Lower leg skin (tissue), 4 donors: ENCODE measurements at places on chromosomes 16 and 17. TPM values are rescaled to one million over a fixed set of nuclear protein-coding genes. Genes with fewer than 3 reads are reported as not detected.

The KRTAP2-4 gene
- total RNA-seq = not detected

The HOXB5 gene
- total RNA-seq = 0.15 TPM

The ERCC4 gene
- 5.7 TPM for total RNA-seq

The DNAH2 gene
- under 0.01 TPM for total RNA-seq

The OR1A1 gene
- total RNA-seq = not detected

The CD79B gene
- 0.72 TPM for total RNA-seq

The ALDH3A1 gene
- total RNA-seq = 92.5 TPM

The PIP4K2B gene
- 32.2 TPM for total RNA-seq

- DNase-seq = no peak
These were observed 276.0 kb downstream of the GRIN2A start for GRCh38 chr16:9906218-9906617.

DNA sequence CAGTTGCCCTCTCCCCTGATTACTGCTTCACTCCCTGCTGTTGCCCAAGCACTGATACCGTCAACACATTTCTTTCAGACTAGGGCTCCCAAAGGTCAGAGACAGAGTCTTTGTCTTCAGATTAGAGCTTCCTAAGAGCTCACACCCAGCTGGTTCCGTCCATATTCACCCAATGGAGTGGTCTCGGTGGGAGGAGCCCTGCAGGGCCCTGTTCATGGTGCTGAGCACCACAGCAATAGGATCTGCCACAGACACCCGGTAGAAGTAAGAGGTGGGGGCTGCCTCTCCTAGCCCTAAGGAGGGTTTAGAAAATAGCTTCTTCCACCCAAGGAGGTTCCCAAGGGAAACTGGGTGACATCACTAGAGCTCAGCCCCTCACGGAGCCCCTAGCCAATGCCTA is 128.3 kb downstream of the CCDC144A start:
- no peak for DNase-seq

DNA sequence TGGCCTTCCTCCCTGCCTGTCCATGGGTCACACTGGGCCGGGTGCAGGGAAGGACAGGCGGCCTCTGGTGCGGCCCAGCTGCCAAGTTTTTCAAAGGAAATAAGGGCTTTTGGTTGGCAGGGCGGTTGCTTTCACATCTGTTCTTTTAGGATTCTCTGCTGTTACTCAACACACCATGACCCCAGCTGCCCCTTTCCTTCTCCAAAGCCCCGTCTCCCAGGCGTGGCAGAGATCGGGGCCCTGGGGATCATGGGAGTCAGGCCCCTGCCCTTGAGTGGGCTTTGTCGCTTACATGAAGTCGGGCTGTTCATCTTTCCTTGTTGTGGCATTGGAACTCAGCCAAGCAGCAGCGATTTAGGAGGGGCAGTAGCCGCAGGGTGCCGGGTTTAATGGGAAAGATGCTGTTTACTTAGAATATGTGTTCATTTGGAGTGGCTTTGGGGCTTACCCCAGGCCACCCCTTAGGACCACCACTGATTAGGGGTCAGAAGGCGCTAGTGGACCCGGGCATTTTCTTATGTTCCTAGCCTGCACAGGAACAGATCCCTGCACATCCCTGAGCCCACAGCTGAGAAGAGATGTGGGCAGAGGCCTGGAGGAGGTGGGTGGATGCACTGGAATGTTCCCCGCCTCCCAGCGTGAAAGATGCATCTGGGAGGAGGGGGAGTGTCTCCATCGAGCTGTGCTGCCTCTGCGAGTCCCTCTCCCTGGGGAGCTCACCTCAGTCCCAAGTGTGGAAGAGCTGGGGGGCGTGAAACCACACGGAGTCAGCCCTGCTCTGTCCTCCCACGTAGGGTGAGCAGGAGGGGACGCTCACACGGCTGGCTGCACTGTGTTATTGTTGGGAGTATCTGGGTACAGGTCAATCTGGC is 6.8 kb upstream of the ADCY7 start:
- peak; percentile 69 for DNase-seq

GRCh38 chr17:846901-847843 is 65.0 kb downstream of the MRM3 start:
- DNase-seq = no peak

DNA sequence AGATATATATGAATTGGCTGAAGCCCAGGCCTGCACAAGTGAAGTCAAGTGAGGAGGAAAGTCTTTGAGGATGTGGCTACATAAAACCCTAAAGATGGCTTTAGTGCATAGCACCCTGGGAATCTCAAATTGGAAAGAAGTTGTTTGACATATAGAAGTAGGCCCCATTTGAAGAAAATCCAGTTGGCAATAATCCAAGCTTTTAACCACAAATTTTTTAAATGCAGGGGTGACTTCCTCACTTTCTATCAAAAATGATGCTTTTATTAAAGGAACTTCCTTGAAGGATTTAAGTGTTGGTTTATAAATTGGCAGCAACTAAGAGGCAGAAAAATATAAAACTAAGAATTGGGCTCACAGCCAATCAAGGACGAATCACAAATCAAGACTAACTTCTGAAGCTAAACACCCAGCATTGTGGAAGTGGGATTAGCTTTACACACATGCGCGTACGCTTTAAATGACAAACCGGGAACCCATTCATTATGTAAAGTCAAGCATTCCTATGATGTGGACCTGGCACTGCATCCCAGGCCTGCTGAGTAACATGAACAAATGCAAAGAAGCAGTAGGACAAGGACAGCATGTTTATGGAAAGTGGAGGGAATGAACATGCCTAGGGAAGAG is 63.3 kb downstream of the NOG start:
- no peak for DNase-seq

GRCh38 chr17:65173284-65173793 is 36.2 kb downstream of the RGS9 start:
- DNase-seq = peak; percentile 20

- DNase-seq = peak; percentile 91
These were observed 57.4 kb upstream of the TEKT3 start for GRCh38 chr17:15398736-15399331.

DNA sequence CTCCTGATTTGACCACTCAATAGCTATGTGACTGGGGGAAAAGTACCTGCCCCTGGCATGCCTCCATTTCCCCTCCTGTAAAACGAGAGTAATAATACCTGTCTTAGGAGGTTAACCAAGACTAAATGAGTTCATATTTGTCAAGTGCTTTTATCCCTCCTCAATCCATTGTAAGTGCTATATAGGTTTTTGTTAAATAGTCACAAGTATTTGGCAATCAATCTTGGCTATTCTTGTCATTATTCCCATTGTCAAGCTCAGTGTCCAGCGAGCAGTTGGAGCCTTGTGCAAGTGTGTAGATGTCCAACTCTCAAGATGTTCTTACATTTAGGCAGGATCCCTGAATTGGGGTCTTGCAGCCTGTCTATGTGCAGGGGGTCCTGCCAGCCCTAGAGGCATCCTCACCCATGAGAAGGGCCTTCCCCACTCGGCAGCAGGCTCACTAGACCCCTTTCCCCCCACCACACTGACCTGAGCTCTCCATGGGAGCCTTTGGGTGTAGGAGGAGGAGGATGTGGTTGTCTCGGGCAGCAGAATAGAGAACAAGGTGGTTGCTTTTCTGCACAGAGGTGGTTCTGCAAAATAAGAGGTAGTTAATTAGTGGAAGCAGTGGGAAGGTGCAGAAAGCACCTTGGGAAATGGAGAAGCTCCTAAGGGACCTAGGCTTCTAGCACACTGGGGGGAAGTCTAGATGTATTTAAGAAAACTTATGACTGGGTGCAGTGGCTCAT is 18.0 kb downstream of the PIK3R6 start:
- DNase-seq = no peak

- no peak for DNase-seq
These were observed 10.3 kb upstream of the TOX3 start for GRCh38 chr16:52557236-52557635.

- peak; percentile 92 for DNase-seq
These were observed 49.6 kb downstream of the USP22 start for GRCh38 chr17:20992987-20993862.

- no peak for DNase-seq
These were observed 155.4 kb downstream of the CLEC16A start for GRCh38 chr16:11099672-11100205.

DNA sequence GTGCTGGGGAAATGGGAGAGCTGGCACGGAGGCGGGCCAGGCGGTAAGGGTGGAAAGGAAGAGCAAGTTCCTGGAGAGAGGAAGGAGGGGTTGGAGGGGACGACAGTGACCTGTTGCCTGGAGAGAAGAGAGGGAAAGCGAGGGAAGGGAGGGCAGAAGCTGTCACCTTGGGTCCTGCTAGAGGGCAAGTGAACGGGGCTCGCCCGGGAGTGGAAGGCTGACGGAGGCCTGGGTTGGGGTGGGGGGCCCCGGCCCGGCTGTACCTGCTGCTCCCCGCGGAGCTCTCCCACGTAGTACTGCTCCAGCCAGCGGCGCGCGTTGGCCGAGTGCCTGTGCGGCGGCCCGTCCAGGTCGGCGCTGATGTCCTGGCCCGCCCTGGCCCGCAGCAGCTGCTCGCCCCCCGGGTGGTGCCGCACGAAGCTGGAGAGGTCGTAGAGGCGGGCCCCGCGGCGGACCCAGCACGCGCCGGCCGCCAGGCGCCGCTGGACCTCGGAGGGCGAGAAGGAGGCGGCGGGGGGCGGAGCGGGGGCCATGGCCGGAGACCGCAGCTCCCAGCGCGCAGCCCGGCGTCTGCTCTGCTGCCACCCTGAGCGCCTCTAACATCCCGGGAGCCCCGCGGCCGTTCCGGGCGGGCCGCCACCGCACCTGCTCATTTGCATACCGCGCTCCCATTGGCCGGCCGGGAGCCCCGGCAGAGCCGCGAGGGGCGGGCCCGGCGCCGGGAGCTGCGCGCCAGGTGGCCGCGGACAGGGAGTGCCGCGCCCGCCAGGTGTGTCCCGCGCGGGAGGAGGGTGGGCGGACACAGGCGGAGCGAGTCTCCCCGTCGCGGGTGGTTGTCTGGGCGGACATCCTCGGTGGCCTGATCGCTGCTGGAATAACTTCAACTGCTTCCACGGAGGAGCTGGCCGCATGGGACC is at the start of gene FA2H:
Gene FA2H, minus strand, starts transcription at position 598 of the 917 bp plus-strand sequence. Its CDS starts 65 bp downstream, at position 533.
- DNase-seq = peak; percentile 59

DNA sequence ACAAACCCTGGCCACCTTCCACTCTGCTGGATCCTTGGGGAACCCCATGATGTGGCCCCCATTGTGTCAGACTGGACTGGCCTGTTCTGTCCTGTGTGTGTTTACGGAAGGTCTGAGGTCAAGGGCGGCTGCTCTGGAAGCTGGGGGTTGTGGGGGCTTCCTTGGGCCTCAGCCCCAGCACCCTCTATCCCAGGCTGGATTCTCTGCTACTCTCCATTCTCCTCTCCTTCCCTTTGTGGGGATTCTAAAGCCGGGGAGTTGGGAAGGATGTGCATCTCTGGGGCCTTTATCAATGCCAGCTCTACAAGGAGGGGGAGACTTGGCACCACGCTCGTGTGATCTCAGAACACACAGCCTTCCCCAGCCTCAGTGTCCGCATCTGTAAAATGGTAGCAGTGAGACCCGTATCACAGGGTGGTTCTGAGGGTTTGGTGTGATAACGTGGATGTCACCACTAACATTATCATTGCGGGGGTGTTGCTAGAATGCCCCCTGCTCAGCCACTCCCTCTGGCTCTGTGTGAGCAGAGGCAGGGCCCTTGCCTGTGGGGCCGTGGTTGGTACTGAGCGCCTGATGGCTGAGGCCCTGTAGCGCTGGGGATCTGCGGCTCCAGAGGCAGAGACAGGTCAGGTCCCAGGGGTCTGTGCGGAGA is 18.1 kb downstream of the ADGRG1 start:
- no peak for DNase-seq

DNA sequence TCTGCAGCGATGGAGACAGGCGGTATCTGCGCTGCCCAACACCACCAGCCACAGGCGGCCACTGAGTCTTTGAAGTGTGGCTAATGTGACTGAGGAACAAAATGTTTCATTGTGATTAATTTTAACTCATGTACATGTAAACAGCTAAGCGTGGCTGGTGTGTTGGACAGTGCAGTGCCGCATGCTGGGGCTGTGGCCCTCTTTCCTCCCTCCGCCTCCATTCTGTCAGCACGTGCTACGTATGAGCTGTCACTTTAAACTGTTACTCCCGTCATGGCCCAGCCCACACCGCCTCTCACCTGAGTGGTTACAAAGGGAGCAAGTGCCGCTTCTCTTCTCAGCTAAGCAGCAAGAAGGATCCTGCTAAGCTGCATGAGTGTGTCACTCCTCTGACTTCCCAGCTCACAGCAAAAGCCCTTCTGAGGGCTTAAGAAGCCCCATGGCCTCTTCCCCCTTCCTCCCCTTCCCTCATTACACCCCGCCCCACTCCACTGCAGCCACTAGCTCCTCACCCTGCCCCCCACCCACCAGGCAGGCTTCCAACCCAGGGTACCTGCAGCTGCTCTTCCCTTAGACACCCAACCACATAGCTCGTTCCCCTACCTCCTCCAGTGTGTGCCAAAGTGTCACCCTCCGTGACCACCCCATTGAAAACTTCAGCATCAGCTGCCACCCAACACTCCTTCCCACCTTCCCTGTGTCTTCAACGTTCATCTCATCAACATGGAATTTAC is 15.0 kb downstream of the HASPIN start:
- peak; percentile 51 for DNase-seq

- no peak for DNase-seq
These were observed 7.1 kb downstream of the CYB5D2 start for GRCh38 chr17:4150096-4150495.

DNA sequence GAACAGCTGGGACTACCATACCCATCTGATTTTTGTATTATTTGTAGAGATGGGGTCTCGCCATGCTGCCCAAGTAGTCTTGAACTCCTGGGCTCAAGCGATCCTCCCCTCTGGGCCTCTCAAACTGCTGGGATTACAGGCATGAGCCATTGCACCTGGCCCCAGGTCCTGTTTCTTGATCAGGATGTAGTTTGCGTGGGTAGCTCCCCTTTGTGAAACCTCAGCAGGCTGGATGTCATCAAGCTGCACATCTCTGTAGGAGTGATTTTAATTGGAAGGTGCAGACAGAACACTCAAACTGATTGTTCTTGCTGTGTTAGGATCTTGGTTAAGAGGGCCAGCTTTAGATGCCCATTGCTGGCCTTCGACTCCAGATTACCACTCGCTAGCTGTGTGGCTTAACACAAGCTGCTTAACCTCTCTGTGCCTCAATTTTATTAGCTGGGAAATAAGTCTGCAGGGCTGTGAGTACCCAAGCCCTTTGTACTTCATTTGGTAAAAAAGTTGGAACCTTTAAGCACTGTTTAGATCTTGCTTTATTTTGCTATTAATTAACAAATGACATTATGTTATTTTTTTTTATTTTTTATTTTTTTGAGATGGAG is 16.5 kb downstream of the BCO1 start:
- no peak for DNase-seq

DNA sequence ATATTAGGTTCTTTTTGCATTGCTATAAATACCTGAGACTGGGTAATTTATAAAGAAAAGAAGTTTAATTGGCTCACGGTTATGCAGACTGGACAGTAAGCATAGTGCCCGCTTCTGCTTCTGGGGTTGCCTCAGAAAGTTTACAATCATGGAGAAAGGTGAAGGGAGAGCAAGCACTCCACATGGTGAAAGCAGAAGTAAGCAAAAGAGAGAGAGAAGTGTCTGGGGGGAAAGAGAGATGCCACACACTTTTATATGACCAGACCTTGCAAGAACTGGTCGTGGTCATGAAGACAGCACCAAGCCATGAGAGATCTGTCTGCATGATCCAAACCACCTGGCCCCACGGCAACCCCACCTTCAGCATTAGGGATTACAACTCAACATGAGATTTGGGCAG is 45.4 kb downstream of the KCNJ16 start:
- no peak for DNase-seq

- DNase-seq = peak; percentile 48
These were observed at the start of the genes ARSG and SLC16A6 for GRCh38 chr17:68290955-68291835. TSS of gene ARSG (plus strand) at chr17:68291495. CDS start at chr17:68307494, 15,999 bp downstream. TSS of gene SLC16A6 (minus strand) at chr17:68291127. CDS start at chr17:68278320, 12,807 bp downstream.
